Ascending aorta (tissue), 2 donors: ENCODE measurements at places on chromosomes 2 and 18. TPM values are rescaled to one million over a fixed set of nuclear protein-coding genes. Genes with fewer than 3 reads are reported as not detected.
A peak's percentile ranks its signal among the peaks of the same experiment; 100 is the strongest.

The PDCD1 gene
- total RNA-seq = not detected

GRCh38 chr2:62940697-62941096 lies 109.9 kb upstream of the OTX1 start:
- H3K27ac ChIP-seq = no peak overlapping the region
- no peak overlapping the region for H3K4me3 ChIP-seq
- H3K4me1 ChIP-seq = no peaks in the 10 kb centered on the region
- peaks cover 3% of the 10 kb centered on the region for H3K36me3 ChIP-seq
- no peak for DNase-seq

GRCh38 chr2:240510513-240511210 lies 47.1 kb downstream of the ANKMY1 start:
- peaks cover 28% of the 10 kb centered on the region for H3K36me3 ChIP-seq
- no peak overlapping the region for H3K4me3 ChIP-seq
- H3K27me3 ChIP-seq = no peaks in the 10 kb centered on the region

GRCh38 chr2:222927600-222927999 lies 66.8 kb downstream of the ACSL3 start:
- no peak overlapping the region for H3K27ac ChIP-seq
- no peaks in the 10 kb centered on the region for H3K27me3 ChIP-seq
- no peak overlapping the region for H3K4me3 ChIP-seq
- H3K36me3 ChIP-seq = peaks cover 54% of the 10 kb centered on the region
- no peak for DNase-seq

- no peaks in the 10 kb centered on the region for H3K4me1 ChIP-seq
- H3K27ac ChIP-seq = no peak overlapping the region
- no peak for DNase-seq
- H3K27me3 ChIP-seq = no peaks in the 10 kb centered on the region
- H3K4me3 ChIP-seq = no peak overlapping the region
Measured at GRCh38 chr18:50439460-50440015, 64.7 kb downstream of the SKA1 start.

GRCh38 chr2:99864561-99865553 lies 277.5 kb downstream of the AFF3 start:
- H3K4me3 ChIP-seq = no peak overlapping the region
- no peaks in the 10 kb centered on the region for H3K27me3 ChIP-seq
- H3K4me1 ChIP-seq = peaks cover 4% of the 10 kb centered on the region
- no peak overlapping the region for H3K27ac ChIP-seq

DNA sequence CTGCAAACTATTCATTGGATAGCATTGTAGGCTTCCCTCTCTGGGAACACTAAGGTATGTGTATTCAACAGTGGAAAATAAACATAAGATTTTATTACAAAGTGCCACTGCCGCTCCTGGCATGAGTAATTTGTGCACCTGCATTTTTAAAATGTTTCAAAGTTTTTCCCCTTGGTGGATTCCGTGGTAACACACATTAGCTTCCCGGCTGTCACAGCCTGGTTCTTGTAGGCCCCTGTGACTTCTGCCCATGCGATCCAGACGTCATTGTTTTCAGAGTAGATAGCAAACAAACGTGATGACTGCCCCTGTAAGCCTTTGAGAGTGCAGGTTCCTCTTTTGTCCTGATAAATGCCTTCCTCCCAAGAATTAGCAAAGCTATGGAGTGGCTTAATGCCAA lies 421.0 kb downstream of the ZNF521 start:
- no peak for DNase-seq
- H3K27me3 ChIP-seq = no peaks in the 10 kb centered on the region
- no peak overlapping the region for H3K27ac ChIP-seq
- no peak overlapping the region for H3K4me3 ChIP-seq

- no peaks in the 10 kb centered on the region for H3K36me3 ChIP-seq
- H3K4me1 ChIP-seq = no peaks in the 10 kb centered on the region
- H3K4me3 ChIP-seq = no peak overlapping the region
- H3K27ac ChIP-seq = no peak overlapping the region
- no peak for DNase-seq
Measured at GRCh38 chr2:34288016-34288415, 688.9 kb upstream of the FAM98A start.

DNA sequence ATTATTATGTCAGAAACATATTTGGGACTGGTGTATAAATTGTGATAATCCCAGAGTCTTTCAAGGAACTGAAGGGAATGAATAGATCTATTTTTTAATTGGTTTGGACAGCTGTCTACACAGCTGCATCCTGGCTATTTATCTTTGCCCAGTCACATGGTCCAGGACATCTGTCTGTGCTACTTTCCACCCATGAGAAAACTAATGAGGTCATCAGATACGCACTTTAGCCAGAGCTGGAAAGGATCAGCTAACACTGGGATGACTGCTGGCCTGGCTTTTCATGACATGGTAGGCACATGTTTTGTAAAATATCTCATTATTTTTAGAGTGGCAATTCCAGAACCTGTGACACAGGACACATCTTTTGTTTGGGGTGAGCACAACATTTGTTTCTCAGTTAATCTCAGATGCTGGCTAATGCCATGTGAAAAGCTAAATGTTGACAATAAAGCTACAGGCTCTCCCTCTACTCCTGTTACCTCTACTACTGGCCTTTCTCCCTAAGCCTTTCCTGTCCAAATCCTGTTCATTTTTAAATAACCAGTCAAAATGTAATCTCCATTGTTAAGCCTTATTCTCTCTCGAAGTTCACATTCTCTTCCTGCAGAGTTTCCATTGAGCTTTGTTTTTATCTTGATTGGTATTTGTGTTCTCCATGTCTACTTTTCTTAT lies 500.7 kb downstream of the RIT2 start:
- H3K27ac ChIP-seq = no peak overlapping the region
- DNase-seq = no peak
- no peaks in the 10 kb centered on the region for H3K27me3 ChIP-seq
- no peak overlapping the region for H3K4me3 ChIP-seq
- H3K4me1 ChIP-seq = no peaks in the 10 kb centered on the region
- no peaks in the 10 kb centered on the region for H3K36me3 ChIP-seq

The DSG1 gene
- not detected for total RNA-seq

The SERPINB4 gene
- not detected for total RNA-seq

DNA sequence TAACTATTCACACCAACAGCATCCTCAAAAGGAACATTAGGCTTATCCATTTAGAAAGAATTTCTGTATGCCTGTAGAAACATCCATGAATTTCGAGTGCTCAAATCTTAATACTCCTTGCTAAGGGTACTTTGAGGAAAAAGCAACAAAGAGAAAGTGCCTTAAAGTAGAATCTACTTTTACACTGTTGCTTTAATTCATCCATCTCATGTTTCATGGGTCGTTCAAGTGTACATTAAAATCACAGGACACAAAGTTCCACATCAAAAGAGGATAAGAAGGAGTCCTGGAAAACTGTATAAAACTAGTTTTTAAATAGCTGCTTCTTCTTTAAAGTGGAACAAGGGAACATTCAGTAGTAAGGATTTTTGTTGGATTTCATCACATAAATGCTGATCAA lies 54.5 kb downstream of the LRP1B start:
- no peak overlapping the region for H3K4me3 ChIP-seq
- H3K27me3 ChIP-seq = no peaks in the 10 kb centered on the region
- H3K4me1 ChIP-seq = no peaks in the 10 kb centered on the region
- DNase-seq = no peak
- no peak overlapping the region for H3K27ac ChIP-seq

DNA sequence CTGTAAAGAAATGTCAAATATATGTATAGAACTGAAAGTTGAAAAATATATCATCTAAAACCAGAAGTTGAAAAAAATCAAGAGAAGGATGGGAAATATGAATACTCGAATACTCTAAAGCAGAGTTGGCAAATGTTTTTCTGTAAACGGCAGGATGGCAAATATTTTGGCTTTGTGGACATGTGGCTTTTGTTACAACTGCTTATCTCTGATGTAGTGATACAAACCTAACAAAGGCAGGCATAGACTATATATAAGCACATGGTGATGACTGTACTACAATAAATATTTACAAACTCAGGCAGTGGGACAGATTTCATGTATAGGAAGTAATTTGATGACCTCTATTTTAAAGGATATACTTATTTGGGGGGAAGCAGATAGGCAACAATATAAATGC lies 224.6 kb upstream of the LRRTM4 start:
- H3K27me3 ChIP-seq = no peaks in the 10 kb centered on the region
- no peak for DNase-seq
- H3K27ac ChIP-seq = no peak overlapping the region
- no peaks in the 10 kb centered on the region for H3K36me3 ChIP-seq

DNA sequence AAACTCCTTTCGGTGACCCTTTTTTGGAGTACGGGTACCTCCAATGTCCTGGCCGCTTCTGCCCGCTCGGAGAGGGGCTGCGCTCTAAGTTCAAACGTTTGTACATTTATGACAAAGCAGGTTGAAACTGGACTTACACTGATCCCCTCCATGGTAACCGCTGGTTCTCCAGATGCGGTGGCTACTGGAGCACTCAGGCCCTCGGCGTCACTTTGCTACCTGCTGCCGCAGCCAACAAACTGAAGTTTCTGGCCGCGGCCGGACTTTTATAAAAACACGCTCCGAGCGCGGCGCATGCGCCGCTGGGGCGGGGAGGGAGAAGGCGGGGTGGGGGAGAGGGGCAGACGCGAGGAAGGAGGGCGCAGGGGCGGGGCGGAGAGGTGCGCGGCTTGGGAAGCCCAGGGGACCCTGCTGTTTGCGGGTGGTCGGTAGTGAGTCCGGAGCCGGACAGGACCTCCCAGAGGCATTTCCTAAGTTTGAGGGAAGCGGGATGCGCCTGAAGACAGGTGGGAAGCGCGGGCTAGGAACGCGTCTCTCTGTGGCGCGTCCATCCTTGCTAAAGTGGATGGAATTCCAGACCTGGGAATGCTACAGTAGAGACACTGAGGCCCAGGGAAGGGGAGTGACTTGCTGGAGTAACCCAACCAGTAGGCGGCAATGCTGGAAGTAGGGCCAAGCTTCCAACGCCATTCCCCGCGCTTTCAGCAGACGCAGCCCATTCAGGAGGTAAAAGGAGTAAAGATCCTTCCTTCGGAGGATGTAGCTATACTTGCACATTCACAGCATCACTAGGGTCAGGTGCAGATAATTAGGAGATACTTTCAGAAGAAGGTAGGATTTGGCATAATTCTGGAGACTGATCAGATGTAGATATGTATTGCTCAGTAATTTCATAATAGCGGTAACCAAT lies at the start of gene CXCR4:
TSS of gene CXCR4 (minus strand) at position 241 of the 910 bp plus-strand sequence. CDS start at position 152, 89 bp downstream.
- H3K27me3 ChIP-seq = peaks cover 4% of the 10 kb centered on the region
- no peaks in the 10 kb centered on the region for H3K4me1 ChIP-seq
- peak; percentile 23 for DNase-seq
- peak within 1 kb of the TSS; percentile 63 for H3K4me3 ChIP-seq
- peak within 1 kb of the TSS; percentile 39 for H3K27ac ChIP-seq

DNA sequence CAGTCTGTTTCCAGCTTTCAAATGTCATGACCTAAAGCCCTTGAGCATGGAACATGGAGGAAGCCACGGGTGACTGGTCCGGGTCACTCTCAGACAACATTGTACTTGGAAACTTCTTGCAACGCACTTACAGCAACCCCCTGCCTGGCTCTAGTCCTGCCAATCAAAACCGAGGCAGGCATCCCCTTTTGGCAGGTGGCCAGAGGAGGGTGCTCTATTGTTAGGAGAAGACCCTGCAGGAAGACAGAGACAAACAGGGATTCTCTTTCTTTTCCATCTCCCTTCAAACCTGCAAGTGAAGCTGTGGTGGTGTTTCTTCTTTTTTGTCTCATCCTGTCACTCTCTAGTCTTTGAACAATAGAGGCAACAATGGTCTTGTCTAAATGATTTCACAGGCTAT lies 667.2 kb downstream of the ZEB2 start:
- H3K27ac ChIP-seq = no peak overlapping the region
- DNase-seq = no peak
- H3K27me3 ChIP-seq = no peaks in the 10 kb centered on the region
- H3K36me3 ChIP-seq = no peaks in the 10 kb centered on the region
- H3K4me1 ChIP-seq = no peaks in the 10 kb centered on the region

The HES6 gene
- total RNA-seq = 117 TPM

- no peak overlapping the region for H3K27ac ChIP-seq
- DNase-seq = no peak
- H3K4me1 ChIP-seq = no peaks in the 10 kb centered on the region
- H3K4me3 ChIP-seq = no peak overlapping the region
- no peaks in the 10 kb centered on the region for H3K36me3 ChIP-seq
Measured at GRCh38 chr2:88885679-88886416, 194.4 kb downstream of the RPIA start.

GRCh38 chr18:7165846-7166393 lies 48.3 kb upstream of the LAMA1 start:
- H3K4me1 ChIP-seq = no peaks in the 10 kb centered on the region
- no peak overlapping the region for H3K4me3 ChIP-seq
- H3K36me3 ChIP-seq = no peaks in the 10 kb centered on the region
- H3K27ac ChIP-seq = no peak overlapping the region
- no peak for DNase-seq

GRCh38 chr2:16244153-16244965 lies 304.0 kb downstream of the MYCN start:
- no peak overlapping the region for H3K4me3 ChIP-seq
- no peaks in the 10 kb centered on the region for H3K4me1 ChIP-seq

The UCN gene
- total RNA-seq = not detected

The KCNF1 gene
- not detected for total RNA-seq

The STAT1 gene
- total RNA-seq = 13.0 TPM
